ENCODE measurements at places on chromosomes 1 and 21.

- DNase-seq: no peak
These were observed 6.0 kb downstream of the CCDC24 start for GRCh38 chr1:43997295-43997999.

GRCh38 chr1:111775966-111776365 is 20.3 kb downstream of the DDX20 start:
- DNase-seq: no peak

DNA sequence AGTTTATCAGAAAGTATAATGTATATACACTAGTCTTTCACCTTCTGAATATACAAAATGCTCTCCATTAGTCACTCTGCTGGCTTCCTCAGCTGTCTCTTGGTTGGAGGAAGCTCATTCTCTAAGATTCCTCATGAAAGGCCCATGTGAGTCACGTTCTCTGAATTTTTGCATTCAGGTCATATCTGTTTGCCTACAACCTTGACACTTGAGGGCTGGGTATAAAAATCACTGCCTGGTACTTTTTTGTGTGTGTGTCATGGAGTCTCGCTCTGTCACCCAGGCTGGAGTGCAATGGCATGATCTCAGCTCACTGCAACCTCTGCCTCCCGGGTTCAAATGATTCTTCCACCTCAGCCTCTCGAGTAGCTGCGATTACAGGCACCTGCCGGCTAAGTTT is 2.8 kb upstream of the GALNT2 start:
- no peak for DNase-seq

- DNase-seq: no peak
These were observed 1.8 kb upstream of the NFIA start for GRCh38 chr1:61080413-61081143.
